ENCODE measurements at places on chromosomes 7 and 10.
A peak's percentile ranks its signal among the peaks of the same experiment; 100 is the strongest.

DNA sequence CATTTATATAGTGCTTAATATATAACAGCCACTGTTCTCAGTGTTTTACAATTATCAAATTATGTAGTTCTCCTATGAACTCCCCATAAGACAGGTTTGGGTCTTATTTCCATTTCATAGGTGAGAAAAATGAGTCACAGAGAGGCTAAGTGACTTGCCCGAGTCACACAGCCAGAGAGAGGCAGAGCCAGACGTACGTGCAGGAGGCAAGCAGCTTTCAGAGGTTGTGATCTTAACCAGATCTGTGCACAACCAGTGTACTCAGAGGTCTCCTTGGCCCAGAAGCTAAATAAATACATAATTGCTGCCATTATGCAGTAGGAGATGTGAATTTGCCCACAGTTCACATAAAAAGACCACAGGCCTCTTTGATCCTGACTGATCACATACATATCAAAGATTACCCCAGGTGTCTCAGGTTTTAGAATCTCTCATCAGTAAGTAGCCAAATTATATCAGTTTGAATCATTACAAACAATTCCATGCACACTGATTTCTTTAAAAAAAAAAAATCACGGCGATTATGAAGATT lies 304.7 kb upstream of the AOAH start:
- DNase-seq = no peak

DNA sequence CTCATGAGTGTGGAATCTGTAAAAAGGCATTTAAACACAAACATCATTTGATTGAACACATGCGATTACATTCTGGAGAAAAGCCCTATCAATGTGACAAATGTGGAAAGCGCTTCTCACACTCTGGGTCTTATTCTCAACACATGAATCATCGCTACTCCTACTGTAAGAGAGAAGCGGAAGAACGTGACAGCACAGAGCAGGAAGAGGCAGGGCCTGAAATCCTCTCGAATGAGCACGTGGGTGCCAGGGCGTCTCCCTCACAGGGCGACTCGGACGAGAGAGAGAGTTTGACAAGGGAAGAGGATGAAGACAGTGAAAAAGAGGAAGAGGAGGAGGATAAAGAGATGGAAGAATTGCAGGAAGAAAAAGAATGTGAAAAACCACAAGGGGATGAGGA lies 207.7 kb downstream of the ZEB1 start:
- no peak for DNase-seq

DNA sequence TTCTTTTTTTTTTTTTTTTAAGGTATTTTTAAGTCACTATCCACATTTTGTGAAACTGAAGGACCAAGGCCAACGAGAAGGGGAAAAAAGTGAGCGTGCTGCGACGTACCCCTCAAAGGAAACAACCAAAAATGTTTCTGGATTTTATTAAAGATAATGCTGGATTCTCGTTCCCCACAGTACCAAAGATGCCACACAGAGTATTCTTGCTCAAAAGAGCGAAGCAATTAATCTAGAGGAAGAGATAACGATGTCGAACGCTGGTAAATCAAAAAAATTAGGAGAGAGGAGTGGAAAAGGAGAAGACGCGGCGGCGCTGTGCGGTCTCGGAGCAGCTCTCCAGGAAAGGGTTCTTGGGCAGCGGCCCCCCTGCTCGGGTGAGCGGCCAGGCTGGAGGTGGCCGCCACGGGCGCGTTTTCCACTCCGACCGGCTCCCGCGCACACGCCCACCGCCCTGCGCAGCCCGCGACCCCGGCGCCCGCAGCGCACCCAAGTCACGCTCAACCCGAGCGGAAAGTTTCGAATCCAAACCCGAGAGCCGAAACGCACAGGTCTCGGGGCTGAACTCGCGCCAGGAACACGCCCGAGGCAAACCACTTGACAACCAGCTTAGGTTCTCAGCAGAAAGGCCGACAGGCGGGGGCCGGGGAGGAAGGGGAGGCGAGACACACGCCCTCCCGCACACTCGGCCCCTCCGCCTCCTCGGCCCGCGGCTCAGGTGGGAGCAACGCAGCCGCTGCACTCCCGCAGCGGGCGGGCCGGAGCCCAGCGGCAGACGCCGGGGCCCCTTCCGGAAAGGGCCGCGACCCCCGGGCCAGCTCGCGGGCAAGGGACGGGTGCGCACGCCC lies 989 bp downstream of the SRPK2 start:
- DNase-seq = peak; percentile 69

DNA sequence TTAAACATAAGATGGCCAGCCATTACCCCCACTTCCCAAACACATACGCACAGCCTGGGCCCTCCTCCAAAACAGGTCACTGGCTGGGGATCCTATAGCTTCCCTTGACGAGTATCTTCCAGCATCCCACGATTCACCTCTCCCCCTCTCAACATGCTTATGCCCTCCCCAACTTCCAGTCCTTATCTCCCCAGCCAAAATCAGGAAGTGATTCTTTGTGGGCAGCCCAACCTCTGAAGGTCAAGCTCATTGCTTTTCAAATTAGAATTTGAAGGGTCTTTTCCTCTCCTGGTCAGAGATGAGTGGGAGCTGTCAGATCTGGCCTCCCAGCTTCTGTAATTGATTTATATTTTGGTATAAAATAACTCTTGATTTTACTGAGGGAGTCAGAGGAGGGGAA lies 133.6 kb downstream of the ATXN7L1 start:
- no peak for DNase-seq

- DNase-seq = no peak
Observed at GRCh38 chr7:39195967-39196366, 218.3 kb downstream of the POU6F2 start.

DNA sequence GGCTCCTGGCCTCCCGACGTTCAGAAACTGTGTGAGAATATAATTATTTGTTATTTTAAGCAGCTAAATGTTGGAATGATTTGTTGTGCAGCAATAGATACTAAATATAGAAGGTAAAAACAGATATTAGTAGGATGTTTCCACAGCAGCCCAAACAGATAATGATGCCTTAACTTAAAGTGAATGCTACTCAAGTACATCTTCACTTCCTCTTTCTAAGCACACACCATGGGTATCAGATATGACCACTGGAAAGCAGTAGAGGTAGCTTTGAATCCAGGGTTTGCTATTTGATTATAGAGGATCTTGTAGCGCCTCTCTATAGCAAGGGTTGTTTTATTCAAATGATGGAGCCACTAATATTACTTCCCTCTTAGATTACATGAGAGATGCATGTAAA lies 38.2 kb upstream of the BET1 start:
- no peak for DNase-seq

DNA sequence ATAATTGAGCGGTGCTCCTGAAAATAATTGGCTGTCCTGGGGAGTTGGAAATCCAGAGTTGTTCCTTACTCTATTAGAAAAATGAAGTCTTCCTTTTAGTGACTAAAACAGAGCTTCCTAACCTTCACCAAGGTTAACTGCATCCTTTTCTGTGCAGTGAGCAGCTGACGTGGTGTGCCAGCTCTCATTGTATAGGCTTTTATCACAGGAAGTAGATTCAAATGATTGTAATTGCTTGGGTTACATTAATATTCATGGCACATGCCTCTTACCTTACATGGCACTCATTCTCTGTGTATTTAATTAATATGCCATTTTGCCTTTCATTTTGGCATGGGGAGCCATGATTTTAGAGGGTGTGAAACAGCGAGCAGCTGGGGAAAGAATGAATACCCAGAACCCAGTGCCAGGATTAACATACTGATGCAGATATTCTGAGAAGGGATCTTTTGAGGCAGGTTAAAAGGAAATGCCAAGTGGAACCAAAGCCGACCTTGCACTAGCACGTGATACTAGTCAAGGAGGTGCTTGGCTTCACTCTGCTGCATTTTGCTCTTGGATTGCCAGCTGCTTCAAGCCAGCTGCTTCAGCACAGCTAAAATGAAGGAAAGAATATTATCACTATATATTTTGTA lies 115.3 kb downstream of the ST7 start:
- DNase-seq = no peak

DNA sequence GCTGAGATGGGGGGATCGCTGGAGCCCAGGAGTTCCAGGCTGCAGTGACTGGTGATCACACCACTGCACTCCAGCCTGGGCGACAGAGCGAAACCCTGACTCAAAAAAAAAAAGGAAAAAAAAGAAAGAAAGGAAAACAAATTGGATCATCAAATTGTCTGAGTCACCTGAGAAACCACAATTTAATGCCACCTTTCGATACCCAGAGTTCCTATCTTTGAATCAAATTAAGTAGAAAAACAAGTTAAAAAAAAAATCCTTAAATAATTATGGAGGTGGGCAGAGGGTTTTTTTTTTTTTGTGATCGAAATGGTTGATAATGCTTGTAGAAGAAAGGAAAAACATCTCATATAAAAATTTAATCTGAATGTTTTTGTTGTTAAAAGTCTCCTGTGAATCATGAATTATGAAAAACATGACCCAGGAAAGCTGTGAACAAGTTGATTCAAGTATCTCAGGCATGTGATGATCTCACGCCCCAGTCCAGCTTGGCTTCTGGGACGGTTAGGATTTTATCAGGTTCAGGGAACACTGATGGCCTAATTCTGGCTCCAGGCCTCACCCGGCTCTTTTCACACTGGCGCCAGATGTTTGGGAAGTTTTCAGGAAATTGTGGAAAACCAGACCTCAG lies 25.3 kb upstream of the CUX1 start:
- no peak for DNase-seq

- DNase-seq = no peak
Observed at GRCh38 chr7:116978006-116978405, 24.7 kb downstream of the ST7 start.

DNA sequence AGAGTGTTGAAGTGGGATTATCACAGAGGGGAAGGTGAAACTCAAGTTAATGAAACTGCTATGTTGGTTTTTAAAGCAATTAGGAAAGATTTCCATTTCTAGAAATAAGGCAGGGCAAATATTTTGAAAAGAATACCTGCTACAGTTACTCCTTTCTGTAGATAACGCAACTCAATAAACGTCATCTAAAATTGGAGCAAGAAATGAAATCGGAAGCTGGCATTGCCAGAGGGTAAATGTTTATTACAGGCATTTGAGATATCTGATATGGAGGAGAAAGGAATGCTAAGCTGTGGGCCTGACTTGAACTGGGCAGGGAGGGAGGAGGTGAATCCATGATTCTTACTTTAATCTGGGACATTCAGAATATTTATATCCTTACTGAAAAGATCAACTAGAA lies 217.0 kb upstream of the ADARB2 start:
- DNase-seq = no peak

GRCh38 chr7:135447748-135448147 lies 62.2 kb downstream of the CNOT4 start:
- no peak for DNase-seq

DNA sequence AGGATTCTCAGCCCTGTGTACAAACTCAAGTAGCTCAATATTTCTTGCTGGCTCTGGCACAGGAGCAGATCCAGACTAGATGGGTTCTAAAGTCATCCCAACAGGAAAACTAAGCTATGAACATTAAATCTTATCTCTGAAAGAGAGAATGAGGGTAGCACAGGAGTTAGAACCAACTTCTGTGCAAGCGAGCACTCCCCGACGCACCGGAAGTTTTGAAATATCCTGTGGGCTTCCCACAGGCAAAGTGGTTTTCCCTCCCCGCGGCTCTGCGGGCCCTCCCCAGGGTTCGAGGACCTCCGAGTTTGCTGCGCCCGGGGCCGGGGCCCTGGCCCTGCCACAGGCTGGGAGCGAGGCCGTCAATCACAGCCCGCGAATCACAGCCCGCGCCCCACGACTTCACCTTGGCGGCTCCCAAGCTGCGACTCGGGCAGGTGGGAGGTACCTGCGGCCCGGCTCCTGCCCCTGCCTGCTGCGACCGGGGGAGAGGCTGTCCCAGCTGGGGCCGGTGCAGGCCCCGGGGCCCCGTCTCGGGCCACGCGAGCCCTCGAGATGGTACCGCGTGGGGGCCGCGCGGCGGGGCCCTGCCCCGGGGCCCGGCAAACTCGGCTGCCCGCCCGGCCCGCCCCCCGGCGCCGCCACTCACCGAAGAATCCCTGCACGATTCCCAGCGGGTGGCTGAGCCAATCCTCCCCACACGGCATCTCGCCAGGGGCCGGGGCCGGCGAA lies 598 bp downstream of the MCMBP start:
- peak; percentile 72 for DNase-seq

GRCh38 chr10:14843327-14843988 lies 5.4 kb downstream of the HSPA14 start:
- DNase-seq = no peak

GRCh38 chr10:126889421-126889820 lies 15.8 kb upstream of the DOCK1 start:
- no peak for DNase-seq

- DNase-seq = no peak
Observed at GRCh38 chr7:27203365-27203953, 3.6 kb upstream of the HOXA13 start.

Data from sciatic nerve (tissue), 2 donors.